Panc1 (cell line): ENCODE measurements at places on chromosomes 6 and 20. TPM values are rescaled to one million over a fixed set of nuclear protein-coding genes. Genes with fewer than 3 reads are reported as not detected.

Gene TRIM31
- not detected for total RNA-seq

Gene ZNF334
- 0.28 TPM for total RNA-seq

Gene C20orf202
- not detected for total RNA-seq

Gene DPPA5
- not detected for total RNA-seq

GRCh38 chr20:44070139-44070900 lies 116.7 kb downstream of the JPH2 start:
- no peak for DNase-seq

- no peak for DNase-seq
Measured at GRCh38 chr20:2139250-2139649, 37.6 kb downstream of the STK35 start.

DNA sequence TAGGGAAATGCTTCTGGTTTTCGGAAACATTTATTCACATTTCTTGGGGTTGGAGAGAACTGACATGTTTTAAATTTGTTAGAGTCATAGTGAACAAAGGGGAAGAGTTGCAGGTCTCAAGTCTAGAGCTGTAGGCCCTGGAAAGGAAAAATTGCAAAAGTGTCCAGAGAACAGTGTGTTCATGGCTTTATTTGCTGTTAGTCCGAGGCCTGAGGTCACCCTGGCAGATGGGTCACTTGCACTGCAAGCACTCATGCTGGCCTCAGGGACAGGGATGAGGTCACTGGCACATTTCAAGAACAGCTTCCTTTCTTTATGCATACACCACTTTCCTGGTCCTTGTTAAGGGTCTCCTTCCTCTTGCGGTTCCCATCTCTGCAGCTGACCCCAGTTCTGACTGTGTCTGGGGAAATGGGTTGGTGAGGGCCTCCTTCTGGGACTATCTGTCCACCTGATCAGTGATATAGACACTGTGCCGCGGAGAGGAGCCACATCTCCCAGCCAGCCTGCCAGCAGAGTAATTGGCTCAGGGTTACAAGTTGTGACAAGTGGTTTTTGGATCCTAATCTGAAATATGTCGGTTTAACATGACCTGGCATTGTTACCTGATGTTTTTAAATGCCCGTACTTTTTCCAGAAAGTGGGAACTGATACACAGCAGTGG lies 194.0 kb downstream of the EYA4 start:
- DNase-seq: no peak

GRCh38 chr6:51788121-51788520 lies 299.3 kb downstream of the PKHD1 start:
- DNase-seq: no peak

DNA sequence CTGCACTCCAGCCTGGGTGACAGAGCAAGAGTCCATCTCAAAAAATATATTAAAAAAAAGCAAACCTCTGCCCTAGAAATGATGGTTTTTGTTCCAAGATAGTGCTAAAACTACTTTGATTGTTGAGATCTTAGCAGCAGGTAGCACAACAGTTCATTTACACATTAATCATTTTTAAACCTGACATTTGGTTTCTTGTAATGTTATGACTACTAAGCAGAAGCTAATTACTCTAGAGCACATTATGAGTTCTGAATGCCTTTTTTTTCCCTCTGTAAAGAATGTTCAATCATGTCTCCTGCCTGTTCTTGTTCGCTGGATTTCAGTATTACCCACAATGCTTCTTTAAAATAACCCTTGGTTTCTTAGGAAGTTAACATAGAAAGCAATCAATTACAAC lies 24.7 kb upstream of the PHF3 start:
- DNase-seq: no peak

GRCh38 chr6:41470331-41471063 lies 75.7 kb upstream of the FOXP4 start:
- DNase-seq: no peak
